Panc1 (cell line): ENCODE measurements at places on chromosomes 5 and 9. TPM values are rescaled to one million over a fixed set of nuclear protein-coding genes. Genes with fewer than 3 reads are reported as not detected.

- no peak for DNase-seq
Observed at GRCh38 chr5:39314591-39314990, 49.7 kb downstream of the C9 start.

- no peak for DNase-seq
Observed at GRCh38 chr9:36874921-36875320, 159.1 kb downstream of the PAX5 start.

GRCh38 chr9:129854588-129855110 lies 19.4 kb downstream of the USP20 start:
- DNase-seq, result no peak

GRCh38 chr9:27210588-27210987 lies 86.4 kb downstream of the EQTN start:
- no peak for DNase-seq

DNA sequence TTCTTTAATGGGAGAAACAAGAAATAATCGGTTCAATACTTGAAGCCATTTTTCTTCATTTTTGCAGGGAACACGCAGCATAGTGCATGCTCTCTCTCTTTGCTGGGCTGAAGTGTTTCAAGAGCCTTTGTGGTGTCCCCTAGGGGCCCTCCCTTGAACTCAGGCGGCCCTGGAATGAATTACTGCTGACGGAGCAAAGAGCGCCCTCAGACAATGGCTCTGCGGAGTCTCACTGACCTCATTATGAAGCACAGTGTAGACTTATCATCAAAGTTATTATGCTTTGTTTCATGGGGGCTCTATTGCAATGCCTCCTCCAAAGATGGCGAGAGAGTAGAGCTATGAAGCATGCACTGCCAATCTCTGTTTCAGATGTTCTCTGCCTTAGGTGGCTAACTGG lies 64.8 kb upstream of the ADCY2 start:
- no peak for DNase-seq

DNA sequence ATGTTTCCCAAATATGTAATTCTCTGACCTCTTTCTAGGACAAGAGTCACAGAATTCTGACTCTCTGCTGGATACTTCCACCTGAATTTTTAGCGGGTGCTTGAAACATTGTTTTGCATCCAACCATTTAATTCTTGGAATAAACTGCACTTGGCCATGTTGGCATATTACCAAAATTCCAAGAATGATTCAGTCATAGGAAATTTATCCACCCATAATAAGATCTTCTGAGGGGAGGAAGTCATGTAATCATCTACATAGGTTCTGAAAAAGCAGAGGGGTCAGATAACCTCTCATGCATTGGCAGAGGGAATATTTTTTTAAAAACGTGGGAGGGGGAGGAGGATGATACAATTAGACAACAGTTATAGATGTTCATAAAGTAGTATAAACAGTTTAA lies 156.9 kb downstream of the PAM start:
- DNase-seq, result no peak

DNA sequence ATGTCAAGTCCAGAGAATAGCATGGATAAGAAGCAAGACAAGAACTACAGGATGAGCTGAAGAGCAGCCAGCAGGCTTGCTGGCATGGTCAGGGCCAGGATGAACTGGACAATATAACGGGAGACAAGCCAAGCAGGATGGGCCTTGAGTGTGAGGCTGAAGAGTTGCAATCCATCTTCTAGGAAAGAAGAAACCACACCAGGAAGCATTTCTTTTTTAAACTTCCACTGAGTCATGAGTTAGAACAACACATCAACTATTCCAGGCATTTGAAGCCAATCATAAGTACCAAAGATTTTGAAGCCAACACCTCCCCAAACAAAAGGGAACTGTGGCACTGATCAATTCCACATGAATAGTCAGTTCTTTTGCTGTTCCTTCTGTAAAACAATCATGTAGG lies 27.3 kb downstream of the SLC31A2 start:
- no peak for DNase-seq

DNA sequence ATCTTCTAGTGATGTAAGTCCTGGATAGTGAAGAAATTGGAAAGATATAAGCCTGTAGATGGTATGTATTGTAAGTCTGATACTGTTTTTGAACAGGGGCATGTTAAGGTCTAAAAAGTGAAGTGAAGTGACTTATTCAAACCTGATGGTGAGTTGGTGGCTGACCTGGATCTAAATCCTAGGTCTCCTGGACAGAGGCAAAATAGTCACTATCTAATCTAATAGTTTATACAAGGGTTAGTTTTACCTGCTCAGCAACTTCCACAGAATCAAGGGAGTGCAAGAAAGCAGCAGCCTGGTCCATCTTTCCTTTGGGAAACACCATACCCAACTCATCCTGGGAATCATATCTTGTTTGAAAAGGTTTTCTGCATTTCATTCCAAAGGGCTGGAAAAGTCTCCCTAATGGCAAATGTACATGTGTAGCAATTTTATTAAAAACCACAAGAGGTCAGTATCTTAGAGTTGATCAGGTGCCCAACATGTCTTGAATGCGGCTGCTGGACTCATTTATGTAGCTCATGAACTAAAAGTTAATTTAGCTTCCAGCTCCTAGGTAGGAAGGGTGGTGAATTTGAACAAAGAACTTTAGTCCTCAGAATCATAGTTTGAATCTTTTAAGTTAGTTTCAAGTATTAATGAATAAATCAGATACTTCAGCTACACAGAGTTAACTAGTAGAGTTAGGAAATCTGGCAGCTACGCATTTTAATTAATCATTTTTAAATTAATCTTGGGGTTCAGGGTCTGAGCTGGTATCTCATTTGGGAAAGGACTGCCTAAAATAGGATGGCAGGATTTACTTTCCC lies 26.0 kb downstream of the SKP2 start:
- DNase-seq, result peak; percentile 17

DNA sequence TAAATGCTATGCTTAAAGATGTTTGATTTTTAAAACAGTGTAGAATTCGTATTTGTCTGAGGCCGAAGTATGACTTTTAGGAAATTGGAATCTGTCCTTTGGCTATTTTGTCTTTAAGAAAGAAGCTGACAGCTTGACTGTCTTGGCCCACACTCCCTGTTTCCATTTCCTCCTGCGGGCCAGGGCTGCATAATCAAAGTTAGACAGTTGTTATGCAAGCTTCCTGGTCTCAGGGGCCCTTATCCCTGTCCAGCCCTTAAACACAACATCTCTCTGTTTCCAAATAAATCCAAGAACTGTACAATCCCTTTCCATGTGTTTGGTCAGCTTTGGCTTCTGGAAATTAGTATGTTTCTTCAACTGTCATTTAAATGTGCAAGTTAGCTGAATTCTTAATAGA lies 54.6 kb upstream of the ECM2 start:
- DNase-seq, result no peak

GRCh38 chr5:133467826-133468463 lies 144.4 kb downstream of the FSTL4 start:
- DNase-seq, result no peak

DNA sequence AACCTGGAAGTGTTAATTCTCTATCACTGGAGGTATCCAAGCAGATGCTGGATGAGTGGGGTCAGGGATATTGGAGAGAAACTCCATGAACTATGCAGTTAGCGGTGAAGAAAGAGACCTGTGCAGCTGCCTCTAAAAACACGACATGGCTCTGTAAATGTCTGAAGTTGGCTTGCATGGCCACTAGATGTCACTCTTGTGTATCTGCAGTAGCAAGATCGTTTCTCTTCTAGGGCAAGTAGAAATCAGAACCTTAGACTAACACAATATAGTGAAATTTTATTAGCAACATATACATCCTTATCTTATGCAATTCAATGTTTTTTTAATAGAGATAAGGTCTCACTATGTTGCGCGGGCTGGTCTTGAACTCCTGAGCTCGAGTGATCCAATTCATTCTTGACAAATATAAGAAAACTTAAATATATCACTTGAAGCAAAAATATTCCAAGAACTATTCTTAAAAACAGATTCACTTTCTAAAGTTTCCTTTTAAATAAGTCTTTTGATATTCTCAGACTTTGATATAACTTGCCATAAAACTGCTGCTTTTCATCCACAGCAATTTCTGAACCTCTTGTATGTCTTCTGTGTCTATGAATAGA lies 2.9 kb downstream of the OR2S2 start:
- peak; percentile 48 for DNase-seq

DNA sequence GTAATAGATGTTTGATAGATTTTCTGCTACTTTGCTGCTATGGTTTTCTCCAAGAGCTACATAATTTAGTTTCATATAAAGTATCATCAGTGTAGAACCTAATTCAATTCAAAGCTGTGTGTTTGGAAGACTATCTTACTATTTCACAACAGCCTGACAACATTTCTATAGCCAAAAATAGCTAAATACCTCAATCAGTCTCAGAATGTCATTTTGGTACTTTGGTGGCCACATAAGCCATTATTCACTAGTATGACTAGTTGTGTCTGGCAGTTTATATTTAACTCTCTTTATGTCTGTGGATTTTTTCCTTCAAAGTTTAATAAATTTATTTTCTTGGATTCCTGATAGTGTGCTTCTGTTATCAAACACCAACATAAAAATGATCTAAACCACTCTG lies 35.1 kb upstream of the CCDC152 start:
- DNase-seq, result no peak

DNA sequence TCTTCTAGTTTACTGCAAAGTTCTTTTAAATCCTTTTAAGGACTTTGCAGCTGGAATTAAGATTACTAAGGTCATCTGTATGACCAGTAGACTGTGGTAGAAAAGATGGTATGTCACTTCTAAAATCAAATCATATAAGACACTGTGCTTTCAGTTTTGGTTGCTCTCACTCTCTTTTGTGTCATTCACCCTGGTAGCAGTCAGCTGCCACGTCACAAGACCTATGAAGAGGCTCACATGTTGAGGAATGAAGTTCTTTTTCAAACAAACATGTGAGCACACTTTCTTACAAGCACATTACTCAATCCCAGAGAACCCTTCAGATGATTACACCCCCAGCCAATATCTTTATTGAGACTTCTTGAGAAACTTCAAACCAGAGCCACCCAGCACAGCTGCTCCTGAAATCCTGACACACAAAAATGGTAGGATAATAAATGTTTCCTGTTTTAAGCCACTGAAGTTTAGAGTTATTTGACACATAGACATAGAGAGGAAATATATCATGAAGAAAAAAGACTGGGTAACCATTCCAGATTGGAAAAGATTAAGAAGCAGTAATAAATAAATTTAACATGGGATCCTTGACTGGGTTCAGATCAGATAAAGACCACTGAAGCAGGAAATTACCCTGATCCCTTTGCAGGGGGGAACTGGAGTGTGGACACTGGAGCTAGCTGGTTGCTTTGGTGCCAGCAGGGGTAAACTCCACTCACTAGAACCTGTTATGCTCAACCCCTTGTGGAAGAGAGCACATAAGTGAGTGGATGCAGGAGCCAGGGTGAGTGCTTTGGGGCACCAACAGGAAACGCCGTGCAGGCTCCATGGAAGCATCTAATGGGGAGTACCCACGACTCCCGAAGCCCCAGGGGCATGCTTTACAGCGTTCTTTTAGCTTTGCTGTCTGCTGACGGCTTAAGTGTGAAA lies 64.1 kb downstream of the SLCO4C1 start:
- DNase-seq, result no peak

DNA sequence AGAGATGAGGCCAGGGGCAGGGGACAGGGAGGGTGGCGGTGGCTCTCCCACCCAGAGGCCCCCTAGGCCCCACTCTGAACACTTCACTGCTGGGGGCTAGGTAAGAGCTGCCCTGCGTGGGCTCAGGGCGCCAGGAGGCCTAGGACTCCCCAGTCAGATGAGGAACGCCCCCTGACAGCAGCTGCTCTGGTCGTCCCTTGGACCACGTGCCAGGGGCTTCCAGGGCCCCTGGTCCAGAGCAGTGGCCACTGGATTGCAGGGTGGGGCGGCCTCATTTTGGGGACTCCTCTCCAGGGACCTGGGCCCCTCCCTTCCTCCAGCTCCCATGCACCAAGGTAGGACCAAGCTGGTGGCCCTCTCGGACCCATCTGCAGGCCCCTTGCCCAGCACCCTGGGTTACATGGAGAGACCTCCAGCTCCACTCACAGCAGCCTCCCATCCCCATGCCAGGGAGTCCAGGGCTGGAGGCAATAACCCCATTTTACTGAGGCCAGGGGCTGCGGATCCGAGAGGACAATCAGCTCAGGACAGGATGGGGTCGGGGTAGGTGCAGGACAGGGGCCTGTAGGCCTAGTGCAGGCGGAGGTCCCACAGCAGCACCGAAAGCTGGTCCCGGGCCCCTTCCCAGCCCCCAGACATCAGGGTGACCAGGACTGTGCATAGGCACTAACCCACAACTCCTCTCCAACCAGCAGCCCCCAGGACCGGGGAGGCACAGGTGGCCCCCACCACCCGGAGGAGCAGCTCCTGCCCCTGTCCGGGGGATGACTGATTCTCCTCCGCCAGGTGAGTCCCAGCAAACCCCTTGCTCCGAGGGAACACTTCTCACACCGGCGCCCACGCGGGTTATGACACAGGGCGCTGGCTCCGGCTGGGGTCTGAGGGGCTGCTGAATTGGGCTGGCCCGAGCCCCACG lies 1.5 kb downstream of the EGFL7 start:
- no peak for DNase-seq

DNA sequence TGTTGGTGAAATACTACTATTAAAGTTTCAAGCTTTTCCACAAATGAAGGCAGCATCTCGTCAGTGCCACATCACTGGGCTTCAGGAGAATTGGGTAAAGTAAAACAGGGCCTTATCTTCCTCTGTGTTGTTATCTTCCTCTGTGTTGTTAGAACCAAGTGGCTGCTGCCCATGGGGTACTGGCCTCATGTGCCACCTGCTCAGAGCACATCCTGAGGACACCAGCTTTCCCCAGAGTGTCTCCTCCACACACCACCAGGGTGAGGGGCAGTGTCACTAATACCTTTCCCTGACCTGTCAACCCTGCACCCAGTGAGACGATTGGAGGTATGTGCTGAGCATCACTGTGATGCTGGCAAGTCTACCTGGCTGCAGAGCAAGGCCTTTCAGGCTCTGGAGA lies 499.9 kb downstream of the SEMA5A start:
- no peak for DNase-seq

DNA sequence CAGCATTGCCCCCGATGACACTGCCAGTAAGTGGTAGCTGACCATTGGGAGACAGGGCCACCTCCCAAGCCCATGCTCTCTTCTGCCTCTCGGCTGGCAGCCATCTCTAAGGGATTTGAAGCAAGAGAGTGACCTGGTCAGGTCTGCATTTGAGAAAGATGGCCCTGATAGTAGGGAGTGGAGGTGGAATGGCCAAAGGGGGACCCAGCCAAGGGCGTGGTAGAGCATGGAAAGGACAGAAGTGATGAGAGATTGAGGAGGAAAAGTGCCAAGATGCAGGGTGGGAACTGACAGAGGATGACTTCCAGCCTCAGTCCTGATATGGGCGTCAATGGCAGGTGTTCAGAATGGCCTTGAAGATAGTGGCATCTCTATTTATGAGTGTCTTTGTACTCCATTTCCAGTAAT lies 9.0 kb downstream of the ABL1 start:
- no peak for DNase-seq

DNA sequence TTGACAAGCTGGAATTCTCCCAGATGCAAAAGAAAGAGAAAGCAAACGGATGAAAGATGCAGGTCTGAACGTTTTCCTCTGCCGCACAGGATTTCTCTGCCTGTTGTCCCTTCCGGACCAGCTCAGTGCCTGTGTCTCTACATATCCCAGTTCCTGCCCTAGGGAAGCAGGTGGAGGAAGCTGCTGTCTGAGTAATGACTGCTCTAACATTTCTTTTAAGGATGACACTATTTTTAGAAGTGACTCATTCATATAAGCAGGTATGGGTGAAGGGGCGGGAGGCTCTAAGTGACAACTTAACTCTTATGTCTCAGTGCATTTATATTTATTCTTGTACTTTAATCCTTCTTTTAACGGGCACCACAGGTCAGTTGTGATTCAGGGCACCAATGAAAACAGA lies 128.8 kb downstream of the SLC24A2 start:
- no peak for DNase-seq

The PAEP gene
- not detected for total RNA-seq

The CD74 gene
- 12.7 TPM for total RNA-seq

The TAF11L10 gene
- total RNA-seq, result not detected

The RELL2 gene
- total RNA-seq, result 13.3 TPM
